NCI-H526 treated with DMSO at 0.1 percent for 48 hours (cell line): ENCODE measurements at places on chromosomes 7 and 10.

- no peak for DNase-seq
Measured at GRCh38 chr10:105681051-105681450, 1040.0 kb downstream of the SORCS3 start.

GRCh38 chr7:22346383-22347107 is 10.4 kb downstream of the RAPGEF5 start:
- DNase-seq: peak; percentile 90

DNA sequence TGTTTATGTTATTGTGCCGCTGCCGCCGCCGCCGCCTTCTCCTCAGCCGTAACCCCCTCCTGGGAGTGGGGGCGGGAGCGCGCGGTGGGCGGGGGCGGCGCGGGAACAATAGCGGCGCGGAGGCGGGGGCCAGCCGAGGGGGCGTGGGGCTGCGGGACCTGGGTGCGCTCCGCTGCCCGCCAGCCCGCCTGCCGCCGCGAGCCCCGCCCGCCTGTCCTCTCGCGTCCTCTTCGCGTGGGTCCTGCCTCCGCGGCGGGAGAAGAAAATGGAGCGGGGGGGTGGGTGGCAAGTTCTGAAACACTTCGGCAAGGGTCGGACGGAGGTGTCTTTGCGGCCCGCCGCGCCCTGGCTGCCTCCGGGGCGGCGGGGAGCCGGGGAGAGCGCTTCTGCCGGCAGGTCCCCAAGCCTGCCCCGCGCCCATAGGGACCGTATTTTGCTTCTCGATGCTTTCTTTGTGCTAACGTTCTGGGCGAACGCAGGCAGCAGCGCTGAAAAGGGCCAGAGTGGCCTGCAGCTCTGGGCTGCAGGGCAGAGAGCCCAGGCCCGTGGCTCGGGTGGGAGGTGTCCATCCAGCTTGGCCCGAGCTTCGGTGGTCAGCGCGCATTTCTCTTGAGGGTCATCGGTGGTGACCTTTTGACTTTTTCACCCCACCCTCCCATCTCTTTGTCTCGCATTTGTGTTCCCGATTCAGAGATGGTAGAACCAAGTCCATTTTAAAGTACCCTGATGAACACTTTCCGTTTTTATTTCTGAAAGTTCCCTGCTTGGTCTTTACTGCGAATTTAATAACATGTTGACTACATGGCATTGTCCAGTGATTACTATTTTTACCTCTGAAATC is 613 bp downstream of the MAPK8 start:
- no peak for DNase-seq

DNA sequence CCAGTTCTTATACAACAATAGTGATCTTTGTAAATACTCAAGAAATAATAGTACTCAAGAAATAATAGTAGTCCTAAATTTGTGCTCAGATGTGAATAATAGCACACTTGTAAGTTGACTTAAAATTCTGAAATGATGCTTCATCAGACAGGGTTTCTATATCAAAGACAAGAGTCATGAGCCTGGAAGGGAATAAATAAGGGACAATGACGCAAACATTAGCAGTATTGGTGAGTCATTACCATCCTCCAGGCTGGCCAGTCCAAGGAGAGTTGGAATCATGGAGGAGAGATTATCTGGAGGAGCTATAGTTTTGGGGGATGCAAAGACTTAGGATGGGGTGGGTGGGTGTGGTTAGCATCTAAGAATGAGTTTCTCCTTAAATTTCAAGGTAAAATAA is 6.1 kb upstream of the SH3PXD2A start:
- no peak for DNase-seq

- DNase-seq: no peak
Measured at GRCh38 chr7:13827716-13828115, 161.8 kb downstream of the ETV1 start.

DNA sequence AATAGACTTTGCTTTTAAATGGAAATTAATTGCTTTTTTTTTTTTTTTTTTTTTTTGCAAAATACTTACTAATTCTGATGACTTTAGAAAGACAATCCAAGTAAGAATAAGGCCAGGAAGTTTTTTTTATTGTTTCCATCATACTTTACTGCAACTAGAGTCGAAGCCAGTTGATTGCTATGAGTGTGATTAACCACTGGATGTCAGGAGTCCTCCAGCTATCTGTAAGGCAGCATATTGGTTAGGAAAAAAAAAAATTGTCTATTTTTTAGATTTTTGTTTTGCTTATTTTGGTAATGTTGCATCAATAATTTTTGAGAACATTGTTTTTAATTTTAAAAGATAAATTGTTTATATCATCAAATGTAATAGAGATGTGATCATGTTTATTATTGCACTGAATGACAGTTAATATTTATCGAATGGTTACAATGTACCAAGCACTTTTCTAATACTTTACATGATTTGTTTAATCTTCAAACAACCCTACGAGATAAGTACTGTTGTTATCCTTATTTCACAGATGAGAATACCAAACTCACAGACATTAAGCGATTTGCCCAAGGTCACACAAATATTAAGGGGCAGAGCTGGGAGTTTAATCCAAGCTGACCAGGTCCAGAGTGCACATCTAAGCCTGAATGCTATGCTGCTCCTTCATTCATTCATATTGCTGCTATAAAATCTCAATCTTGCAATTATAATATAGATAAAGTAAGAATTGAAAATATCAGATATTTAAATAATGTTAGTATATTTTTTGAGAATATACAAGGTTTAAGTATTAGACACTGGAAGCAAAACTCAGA is 19.9 kb upstream of the LMOD2 start:
- peak; percentile 21 for DNase-seq

DNA sequence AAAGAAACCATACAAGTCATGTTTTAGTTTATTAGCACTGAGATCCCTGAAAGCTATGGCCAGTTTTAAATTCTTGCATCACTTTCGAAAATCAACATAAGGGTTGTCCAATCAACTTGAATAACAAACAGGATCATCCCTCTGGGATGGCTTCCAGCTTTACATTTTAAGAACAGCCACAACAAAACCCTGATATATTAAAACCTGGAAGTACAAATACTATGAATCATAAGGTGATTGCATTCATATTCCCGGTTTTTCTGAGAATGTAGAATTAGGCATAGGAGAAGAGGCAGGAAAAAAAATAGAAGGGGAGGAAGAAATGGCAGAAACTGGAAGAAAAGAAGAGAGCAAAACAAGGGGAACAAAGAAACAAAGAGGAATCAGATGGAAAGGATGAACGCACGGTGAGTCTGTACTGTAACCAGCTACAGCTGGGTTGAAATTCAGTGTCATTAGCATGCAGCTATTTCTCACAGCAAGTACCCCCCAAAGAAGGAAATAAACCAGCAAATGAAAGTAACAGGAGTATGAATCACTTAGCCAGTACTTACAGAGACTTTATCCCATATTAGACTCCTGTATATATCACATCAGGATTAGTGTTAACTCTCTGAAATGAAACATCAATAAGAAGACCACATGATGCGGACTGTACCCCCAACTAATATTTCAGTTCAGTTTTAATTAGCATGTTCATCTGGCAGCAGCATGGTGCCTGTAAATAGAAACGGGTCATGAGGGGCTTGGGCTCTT is 301.3 kb downstream of the RNLS start:
- no peak for DNase-seq
